ENCODE measurements at places on chromosomes 2 and 18. TPM values are rescaled to one million over a fixed set of nuclear protein-coding genes. Genes with fewer than 3 reads are reported as not detected.
A peak's percentile ranks its signal among the peaks of the same experiment; 100 is the strongest.

The ORMDL1 gene
- 62.0 TPM for total RNA-seq

The ASPRV1 gene
- 1.8 TPM for total RNA-seq

- DNase-seq, result no peak
- no peaks in the 10 kb centered on the region for H3K4me1 ChIP-seq
- H3K4me3 ChIP-seq, result no peak overlapping the region
- H3K27me3 ChIP-seq, result no peaks in the 10 kb centered on the region
- H3K36me3 ChIP-seq, result no peaks in the 10 kb centered on the region
- no peak overlapping the region for H3K27ac ChIP-seq
These were observed 36.4 kb downstream of the CTIF start for GRCh38 chr18:48575301-48575657.

DNA sequence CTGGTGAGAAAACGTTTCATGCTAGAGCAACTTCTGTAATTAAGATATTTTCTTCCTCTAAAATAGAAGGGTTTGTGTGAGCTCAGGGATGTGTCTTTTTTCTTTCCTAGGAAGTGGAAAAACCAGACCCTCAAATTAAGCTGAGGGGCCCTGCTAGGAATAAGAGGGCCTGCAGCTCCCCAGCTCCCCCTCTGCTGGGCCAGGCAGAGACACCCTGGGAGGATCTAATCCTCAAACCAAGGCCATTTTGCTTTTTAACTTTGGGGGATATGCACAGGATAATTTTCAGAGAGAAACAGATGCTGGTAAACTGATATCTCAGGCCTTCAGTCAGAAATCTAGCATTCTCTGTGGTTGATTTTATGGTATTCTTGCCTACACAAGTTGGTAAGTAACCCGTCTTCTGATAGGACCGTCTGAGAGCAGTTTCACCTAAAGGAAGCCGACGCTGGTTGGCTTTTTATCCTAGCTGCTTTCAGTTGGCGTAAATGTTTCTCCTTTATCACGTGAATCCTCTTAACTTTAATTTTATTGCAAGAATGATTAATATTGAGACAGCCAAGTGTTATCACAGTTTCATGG, 34.8 kb downstream of the SNTG2 start:
- H3K4me3 ChIP-seq, result peak overlapping the region; percentile 7
- peak overlapping the region; percentile 47 for H3K27ac ChIP-seq
- DNase-seq, result no peak
- peaks cover 20% of the 10 kb centered on the region for H3K4me1 ChIP-seq

DNA sequence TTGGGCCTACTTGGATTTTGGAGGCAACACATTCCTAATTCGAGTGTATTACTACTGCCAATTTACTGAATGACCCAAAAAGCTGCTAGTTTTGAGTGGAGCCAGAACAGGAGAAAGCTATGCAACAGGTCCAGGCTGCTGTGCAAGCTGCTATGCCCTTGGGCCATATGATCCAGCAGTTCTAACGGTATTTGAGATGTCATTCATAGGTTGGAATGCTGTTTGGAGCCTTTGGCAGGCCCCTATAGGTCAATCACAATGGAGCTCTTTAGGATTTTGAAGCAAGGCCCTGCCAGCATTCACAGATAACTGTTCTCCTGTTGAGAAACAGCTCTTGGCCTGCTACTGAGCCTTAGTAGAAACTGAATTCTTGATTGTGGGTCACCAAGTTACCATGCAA, 368.7 kb downstream of the CDH19 start:
- no peaks in the 10 kb centered on the region for H3K4me1 ChIP-seq
- no peak for DNase-seq
- H3K27me3 ChIP-seq, result no peaks in the 10 kb centered on the region

- H3K4me3 ChIP-seq, result no peak overlapping the region
- no peaks in the 10 kb centered on the region for H3K36me3 ChIP-seq
- peaks cover 12% of the 10 kb centered on the region for H3K27me3 ChIP-seq
- no peak overlapping the region for H3K27ac ChIP-seq
These were observed 66.6 kb downstream of the ZBTB7C start for GRCh38 chr18:48342581-48342980.

- H3K27me3 ChIP-seq, result peaks cover 6% of the 10 kb centered on the region
- no peaks in the 10 kb centered on the region for H3K36me3 ChIP-seq
- H3K27ac ChIP-seq, result no peak overlapping the region
- H3K4me3 ChIP-seq, result no peak overlapping the region
- no peaks in the 10 kb centered on the region for H3K4me1 ChIP-seq
These were observed 24.4 kb downstream of the NMS start for GRCh38 chr2:100494712-100495111.

- H3K36me3 ChIP-seq, result peaks cover 18% of the 10 kb centered on the region
- no peak for DNase-seq
- H3K4me1 ChIP-seq, result peaks cover 2% of the 10 kb centered on the region
- no peak overlapping the region for H3K4me3 ChIP-seq
These were observed 178.5 kb downstream of the THADA start for GRCh38 chr2:43417300-43417699.

GRCh38 chr2:162210385-162210784, 32.9 kb downstream of the FAP start:
- no peak for DNase-seq
- no peak overlapping the region for H3K4me3 ChIP-seq
- no peaks in the 10 kb centered on the region for H3K4me1 ChIP-seq
- H3K27ac ChIP-seq, result no peak overlapping the region

DNA sequence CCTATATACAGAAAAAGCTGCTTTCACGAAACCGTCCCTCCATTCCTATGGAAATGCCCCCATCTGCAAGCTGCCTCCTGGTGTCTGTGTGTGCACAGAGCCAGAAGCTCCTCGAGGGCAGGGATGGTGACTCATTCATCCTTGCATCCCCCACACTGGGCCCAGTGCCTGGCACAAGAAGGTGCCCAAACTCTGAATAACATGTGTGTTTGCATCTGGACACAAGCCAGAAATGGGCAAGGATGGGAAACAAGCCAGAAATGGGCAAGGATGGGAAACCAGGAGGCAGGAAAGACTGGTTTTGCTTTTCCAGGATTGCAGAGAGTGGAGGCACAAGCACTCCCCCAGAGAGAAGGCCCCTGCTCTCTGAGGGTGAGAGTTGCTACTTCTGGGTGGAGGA, 313.9 kb downstream of the CELF4 start:
- no peak for DNase-seq
- no peaks in the 10 kb centered on the region for H3K36me3 ChIP-seq
- no peak overlapping the region for H3K27ac ChIP-seq
- no peaks in the 10 kb centered on the region for H3K4me1 ChIP-seq
- H3K4me3 ChIP-seq, result no peak overlapping the region

DNA sequence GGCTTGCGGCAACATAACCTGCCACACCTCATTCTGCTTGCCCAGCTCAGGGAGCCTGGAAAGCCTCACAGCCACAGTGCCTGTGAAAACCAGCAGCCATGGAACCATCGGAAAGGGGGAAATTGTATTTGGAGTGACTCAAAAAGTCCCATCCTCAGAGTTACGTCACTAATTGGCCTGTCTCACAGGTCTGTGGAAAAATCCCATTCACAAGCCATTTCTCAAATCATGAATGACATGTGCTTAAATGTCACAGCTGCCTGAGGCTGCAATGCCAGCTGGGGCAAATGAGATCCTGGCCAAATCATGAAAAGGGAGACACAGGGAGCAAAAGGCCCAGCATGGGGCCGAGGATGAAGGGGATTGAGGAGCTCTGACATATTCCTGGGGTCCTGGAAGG, 486.9 kb upstream of the RAB6C start:
- H3K27ac ChIP-seq, result no peak overlapping the region
- H3K4me1 ChIP-seq, result no peaks in the 10 kb centered on the region
- no peak for DNase-seq
- H3K27me3 ChIP-seq, result no peaks in the 10 kb centered on the region
- no peak overlapping the region for H3K4me3 ChIP-seq

DNA sequence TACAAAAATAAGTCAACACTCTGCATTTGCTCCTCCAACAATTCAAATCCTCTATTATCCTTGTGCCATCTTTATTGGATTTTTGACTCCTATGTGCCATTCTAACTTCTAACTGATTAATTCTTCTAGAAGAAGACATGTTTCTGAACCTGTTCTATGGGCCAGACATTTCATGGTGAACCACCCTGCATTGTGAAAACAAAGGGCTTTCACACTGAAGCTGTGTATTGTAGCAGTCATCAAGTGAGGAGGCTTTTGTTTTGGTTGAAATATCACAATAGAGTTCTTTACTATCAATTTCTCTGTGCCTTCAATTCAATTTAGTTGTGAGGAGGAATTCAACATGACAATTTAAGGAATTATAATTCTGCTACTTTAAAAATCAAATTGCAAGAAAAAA, 357.9 kb downstream of the PLCL1 start:
- no peak for DNase-seq
- H3K4me1 ChIP-seq, result no peaks in the 10 kb centered on the region
- H3K4me3 ChIP-seq, result no peak overlapping the region

DNA sequence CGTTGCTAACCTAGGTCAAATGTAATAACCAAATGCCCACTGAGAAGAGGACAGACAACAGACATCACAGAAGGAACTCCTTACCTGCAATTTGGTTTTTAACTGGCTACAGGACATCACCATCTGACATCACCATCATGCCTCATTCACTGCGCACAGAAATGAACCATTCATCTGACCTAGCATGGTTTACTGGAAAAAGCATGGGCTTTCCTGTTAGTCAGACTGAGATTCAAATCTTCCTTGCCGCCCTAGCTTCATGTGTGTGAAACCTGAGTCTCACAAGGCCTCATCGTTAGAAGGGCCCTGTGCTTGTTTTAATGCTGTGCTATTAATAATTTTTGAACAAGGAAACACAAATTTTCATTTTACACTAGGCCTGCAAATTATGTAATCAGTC, 1.1 kb upstream of the HIBCH start:
- no peaks in the 10 kb centered on the region for H3K27me3 ChIP-seq
- DNase-seq, result peak; percentile 63
- peaks cover 46% of the 10 kb centered on the region for H3K4me1 ChIP-seq
- peak overlapping the region; percentile 98 for H3K27ac ChIP-seq
- peaks cover 1% of the 10 kb centered on the region for H3K36me3 ChIP-seq

- no peaks in the 10 kb centered on the region for H3K4me1 ChIP-seq
- DNase-seq, result no peak
- no peak overlapping the region for H3K27ac ChIP-seq
- H3K4me3 ChIP-seq, result no peak overlapping the region
These were observed 58.0 kb downstream of the CDCA7 start for GRCh38 chr2:173412628-173413027.

GRCh38 chr2:24420373-24420772, 60.0 kb upstream of the ITSN2 start:
- H3K27me3 ChIP-seq, result peaks cover 3% of the 10 kb centered on the region
- peaks cover 2% of the 10 kb centered on the region for H3K4me1 ChIP-seq
- H3K4me3 ChIP-seq, result no peak overlapping the region
- no peak overlapping the region for H3K27ac ChIP-seq
- no peaks in the 10 kb centered on the region for H3K36me3 ChIP-seq

DNA sequence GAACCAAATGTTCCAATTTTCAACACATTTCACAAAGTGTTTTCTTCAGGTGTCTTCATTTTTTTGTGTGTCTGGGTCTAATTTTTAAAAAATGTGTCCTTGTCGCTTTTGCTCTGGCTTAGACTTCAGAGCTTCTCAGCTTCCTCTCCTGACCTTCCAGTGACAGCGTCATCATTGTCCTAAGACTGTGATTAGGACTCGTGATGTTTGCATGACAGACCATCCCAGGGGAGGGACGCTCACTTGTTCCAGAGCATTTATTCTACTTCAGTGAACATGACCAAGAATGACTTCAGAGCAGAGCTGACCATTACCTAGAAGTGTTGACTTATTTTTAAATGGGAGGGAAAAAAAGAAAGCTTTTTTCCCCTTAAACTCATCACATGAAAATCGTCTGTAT, 591.9 kb downstream of the IRS1 start:
- DNase-seq, result no peak
- H3K27me3 ChIP-seq, result peaks cover 8% of the 10 kb centered on the region
- H3K27ac ChIP-seq, result no peak overlapping the region
- H3K36me3 ChIP-seq, result no peaks in the 10 kb centered on the region
- H3K4me3 ChIP-seq, result no peak overlapping the region
- no peaks in the 10 kb centered on the region for H3K4me1 ChIP-seq

- no peak overlapping the region for H3K4me3 ChIP-seq
- H3K4me1 ChIP-seq, result peaks cover 5% of the 10 kb centered on the region
- no peaks in the 10 kb centered on the region for H3K36me3 ChIP-seq
- DNase-seq, result no peak
- H3K27ac ChIP-seq, result no peak overlapping the region
- H3K27me3 ChIP-seq, result peaks cover 21% of the 10 kb centered on the region
These were observed 23.4 kb upstream of the GALNT14 start for GRCh38 chr2:31161637-31162036.

The SP110 gene
- total RNA-seq, result 148 TPM

- H3K4me1 ChIP-seq, result no peaks in the 10 kb centered on the region
- no peak overlapping the region for H3K4me3 ChIP-seq
- DNase-seq, result no peak
- no peak overlapping the region for H3K27ac ChIP-seq
- H3K36me3 ChIP-seq, result no peaks in the 10 kb centered on the region
These were observed 367.4 kb upstream of the MYT1L start for GRCh38 chr2:2698182-2699120.

The GRP gene
- total RNA-seq, result not detected

GRCh38 chr2:200356857-200357384, 50.4 kb downstream of the SPATS2L start:
- no peak overlapping the region for H3K4me3 ChIP-seq
- no peaks in the 10 kb centered on the region for H3K27me3 ChIP-seq
- H3K36me3 ChIP-seq, result peaks cover 8% of the 10 kb centered on the region

DNA sequence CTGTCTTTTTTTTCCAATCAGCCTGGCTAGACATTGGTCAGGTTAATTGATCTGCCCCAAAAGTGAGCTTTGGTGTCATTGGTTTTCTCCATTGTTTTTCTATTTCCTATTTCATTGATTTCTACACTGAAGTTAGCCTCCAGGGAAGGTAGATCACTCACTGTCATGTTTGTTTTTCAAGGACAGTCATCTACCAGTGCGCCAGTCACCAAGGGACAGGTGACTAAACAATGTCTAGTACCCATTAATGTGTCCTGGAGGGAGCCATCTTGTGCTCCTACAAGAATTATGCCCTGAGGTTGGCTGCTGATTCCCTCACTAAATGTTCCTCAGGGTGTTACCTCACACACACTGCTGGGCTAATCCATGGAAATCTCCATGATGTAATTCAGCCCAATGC, 17.6 kb upstream of the USP40 start:
- H3K4me1 ChIP-seq, result peaks cover 14% of the 10 kb centered on the region
- no peak overlapping the region for H3K27ac ChIP-seq
- no peak overlapping the region for H3K4me3 ChIP-seq
- H3K36me3 ChIP-seq, result no peaks in the 10 kb centered on the region
- DNase-seq, result no peak

GRCh38 chr18:22847392-22847791, 85.7 kb upstream of the RBBP8 start:
- peaks cover 42% of the 10 kb centered on the region for H3K27me3 ChIP-seq
- H3K4me3 ChIP-seq, result no peak overlapping the region
- no peak for DNase-seq
- H3K27ac ChIP-seq, result no peak overlapping the region
- no peaks in the 10 kb centered on the region for H3K36me3 ChIP-seq

The C18orf54 gene
- total RNA-seq, result 16.4 TPM

GRCh38 chr2:74735009-74735408, 81.0 kb downstream of the SEMA4F start:
- no peak for DNase-seq
- H3K27me3 ChIP-seq, result peaks cover 42% of the 10 kb centered on the region
- no peaks in the 10 kb centered on the region for H3K36me3 ChIP-seq
- H3K27ac ChIP-seq, result no peak overlapping the region

- DNase-seq, result no peak
- H3K4me3 ChIP-seq, result no peak overlapping the region
- peaks cover 46% of the 10 kb centered on the region for H3K27me3 ChIP-seq
- no peak overlapping the region for H3K27ac ChIP-seq
- no peaks in the 10 kb centered on the region for H3K36me3 ChIP-seq
These were observed 36.6 kb upstream of the MRPL19 start for GRCh38 chr2:75609937-75610508.
